ENCODE measurements at places on chromosomes 12 and 14.

DNA sequence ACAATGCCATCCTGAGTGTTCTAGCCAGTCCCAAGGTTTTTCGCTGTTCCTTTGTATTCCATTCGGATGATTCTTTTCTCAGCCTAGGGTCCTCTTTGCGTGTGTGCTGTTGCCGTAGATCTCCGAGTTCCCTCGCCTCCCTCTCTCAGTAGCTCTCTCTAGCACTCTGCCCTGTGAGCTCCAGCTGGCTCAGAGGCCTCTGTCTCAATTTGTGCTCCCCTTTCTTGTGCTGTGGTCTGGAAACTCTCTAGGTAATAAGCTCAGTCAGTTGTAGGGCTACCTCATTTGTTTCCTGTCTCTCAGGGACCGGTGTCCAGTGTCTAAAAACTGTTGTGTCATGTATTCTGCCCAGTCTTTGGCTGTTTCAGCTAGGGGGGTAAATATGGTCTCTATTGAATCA, 179.3 kb downstream of the PCNX1 start:
- DNase-seq: no peak

GRCh38 chr14:99554184-99554583, 49.8 kb downstream of the CCDC85C start:
- DNase-seq: no peak

- no peak for DNase-seq
Observed at GRCh38 chr12:71691504-71692129, 5.7 kb downstream of the TMEM19 start.

DNA sequence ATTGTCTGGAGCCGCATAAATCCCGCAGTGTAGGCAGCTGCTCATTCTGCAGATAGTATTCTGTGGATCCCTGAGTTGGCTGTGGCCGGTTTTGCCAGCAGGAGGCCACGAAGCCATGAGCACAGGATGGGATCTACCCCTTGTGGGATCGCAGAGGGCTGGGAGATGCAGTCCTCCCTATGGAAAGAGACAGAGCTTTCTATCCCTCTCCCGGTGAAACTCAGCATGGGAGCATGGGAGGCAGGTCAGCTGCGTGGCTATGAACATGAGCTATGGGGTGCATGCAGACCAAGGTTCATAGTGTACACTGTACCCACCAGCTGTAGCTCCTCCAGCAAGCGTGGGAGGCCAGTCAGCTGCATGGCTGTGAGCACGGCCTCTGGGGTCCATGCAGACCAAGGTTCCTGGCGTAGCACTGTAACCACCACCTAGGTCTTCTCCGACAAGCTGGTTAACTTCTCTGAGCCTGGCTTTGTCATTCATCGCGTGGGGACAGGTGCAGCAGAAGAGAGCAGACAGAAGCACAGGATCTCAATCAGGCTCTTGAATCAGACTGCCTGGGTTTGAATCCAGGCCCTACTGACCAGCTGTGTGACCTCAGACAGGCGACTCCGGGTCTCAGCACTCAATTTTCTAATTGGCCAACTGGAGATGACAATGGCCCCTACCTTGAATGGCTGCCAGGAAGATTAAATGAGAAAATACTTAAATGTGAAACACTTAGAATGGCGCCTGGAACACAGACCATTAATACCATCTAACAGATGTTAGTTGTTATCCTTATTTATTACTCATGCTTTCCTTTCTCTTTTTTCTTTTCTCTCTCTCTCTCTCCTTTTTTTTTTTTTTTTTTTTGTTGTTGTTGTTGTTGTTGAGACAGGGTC, 6.0 kb downstream of the BDKRB1 start:
- no peak for DNase-seq

DNA sequence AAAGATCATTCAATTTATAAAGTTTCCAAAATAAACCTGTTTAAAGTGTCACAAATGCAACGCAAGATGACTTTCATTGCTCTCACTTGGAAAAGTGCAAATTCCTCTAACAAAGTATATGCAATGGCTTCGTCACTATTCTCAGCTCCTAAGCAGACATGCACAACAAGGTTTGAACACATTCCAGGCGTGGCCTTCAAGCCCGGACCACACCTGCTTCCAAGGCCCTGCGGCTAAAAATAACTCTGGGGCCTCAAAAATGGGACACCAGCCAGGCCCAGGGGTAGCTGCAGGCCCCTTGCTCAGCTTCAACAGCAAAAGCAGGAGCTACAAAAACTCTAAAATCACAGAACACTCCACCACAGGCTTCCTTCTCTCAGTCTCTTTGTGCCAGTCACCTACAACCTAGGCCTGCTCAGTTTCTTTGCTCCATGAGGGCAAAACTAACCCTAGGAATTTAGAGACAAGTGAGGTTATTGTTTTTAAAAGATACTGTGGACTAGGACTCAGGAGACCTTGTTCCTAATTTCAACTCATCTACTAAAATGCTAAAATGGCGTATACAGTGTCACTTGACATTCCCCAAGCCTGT, 29.3 kb downstream of the DUSP16 start:
- DNase-seq: no peak

- DNase-seq: no peak
Observed at GRCh38 chr14:39847194-39847593, 415.0 kb upstream of the FBXO33 start.

GRCh38 chr14:73240816-73241480, 3.6 kb downstream of the PAPLN start:
- no peak for DNase-seq

GRCh38 chr12:15599266-15600037, 189.7 kb downstream of the EPS8 start:
- no peak for DNase-seq
